ENCODE measurements at places on chromosomes 4 and X. TPM values are rescaled to one million over a fixed set of nuclear protein-coding genes. Genes with fewer than 3 reads are reported as not detected.

The CXCL6 gene
- total RNA-seq, result 0.33 TPM

The CCKAR gene
- not detected for total RNA-seq

The FMR1NB gene
- total RNA-seq, result not detected

The ESX1 gene
- not detected for total RNA-seq

The RHOXF2B gene
- total RNA-seq, result not detected

The MAGEB3 gene
- total RNA-seq, result not detected

The TRO gene
- total RNA-seq, result 19.9 TPM

The NLGN4X gene
- total RNA-seq, result 5.5 TPM

The ADH1C gene
- total RNA-seq, result 2.6 TPM

The XAGE1A gene
- not detected for total RNA-seq

The SSX2B gene
- total RNA-seq, result not detected

Measured in sigmoid colon (tissue), 7 donors.